ENCODE measurements at places on chromosomes 4 and X.

DNA sequence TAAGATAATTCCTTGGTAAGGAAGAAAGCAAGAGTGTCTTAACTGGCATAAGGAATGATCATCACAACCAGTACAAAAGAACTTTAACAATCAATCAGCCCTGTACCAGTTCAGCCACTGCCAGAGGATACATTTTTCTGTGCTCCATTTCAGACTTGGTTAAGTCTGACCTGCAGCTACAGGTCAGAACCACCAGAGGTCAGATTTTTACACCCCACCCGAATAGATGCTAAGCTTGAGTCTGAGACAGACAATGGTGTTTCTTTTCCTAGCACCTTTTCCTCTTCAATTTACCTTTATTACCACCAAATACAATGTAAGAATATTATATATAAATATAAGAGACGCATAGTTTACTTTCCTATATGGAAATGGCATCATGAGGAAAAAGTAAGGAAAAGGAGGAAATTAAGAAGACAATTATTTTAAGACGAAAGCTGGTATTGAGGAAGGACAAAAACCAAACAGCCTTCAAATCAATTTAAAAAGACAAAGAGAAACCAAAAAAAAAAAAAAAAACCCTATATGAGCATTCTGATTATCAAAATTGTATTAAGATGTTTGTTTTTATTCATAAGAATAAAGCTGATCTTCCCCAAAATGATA, 215.3 kb upstream of the TTC29 start:
- DNase-seq: no peak

DNA sequence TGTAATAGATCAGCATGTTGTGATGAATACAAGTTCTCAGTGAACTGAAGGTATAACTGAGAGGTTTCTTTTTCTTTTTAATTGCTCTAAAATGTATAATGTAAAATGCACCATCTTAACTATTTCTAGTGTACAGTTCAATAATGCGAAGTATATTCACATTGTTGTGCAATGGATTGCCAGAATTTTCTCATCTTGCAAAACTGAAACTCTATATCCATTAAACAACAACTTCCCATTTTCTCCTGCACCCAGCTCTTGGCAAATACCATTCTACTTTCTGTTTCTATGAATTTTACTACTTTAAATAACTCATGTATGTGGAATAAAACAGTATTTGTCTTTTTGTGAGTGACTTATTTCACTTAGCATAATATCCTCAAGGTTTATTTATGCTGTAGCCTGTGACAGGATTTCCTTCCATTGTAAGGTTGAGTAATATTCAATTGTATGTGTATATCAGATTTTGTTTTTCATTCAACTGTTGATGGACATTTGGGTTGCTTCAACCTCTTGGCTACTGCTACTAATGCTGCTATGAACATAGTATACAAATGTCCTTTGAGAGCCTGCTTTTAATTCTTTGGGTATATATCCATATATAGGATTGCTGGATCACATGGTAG, 53.5 kb upstream of the NPFFR2 start:
- DNase-seq: no peak

DNA sequence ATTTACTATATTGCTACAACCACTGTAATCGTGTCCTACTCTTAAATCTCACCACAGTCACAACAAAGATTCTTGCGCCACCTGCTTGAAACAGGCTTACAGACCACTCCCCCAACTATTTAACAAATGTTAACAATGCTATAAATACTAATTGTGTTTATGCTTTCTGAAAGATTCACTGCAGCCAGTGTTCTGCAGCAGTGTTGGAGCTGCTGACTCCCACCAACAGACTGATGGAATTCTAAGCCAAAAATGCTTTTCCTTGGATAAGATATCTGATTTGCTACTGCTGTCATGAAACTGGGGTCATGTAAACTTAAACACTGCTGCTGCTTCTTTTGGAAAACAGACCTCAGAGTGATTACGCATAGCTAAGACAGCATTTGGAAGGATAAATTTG, 244.2 kb upstream of the MAB21L2 start:
- no peak for DNase-seq

DNA sequence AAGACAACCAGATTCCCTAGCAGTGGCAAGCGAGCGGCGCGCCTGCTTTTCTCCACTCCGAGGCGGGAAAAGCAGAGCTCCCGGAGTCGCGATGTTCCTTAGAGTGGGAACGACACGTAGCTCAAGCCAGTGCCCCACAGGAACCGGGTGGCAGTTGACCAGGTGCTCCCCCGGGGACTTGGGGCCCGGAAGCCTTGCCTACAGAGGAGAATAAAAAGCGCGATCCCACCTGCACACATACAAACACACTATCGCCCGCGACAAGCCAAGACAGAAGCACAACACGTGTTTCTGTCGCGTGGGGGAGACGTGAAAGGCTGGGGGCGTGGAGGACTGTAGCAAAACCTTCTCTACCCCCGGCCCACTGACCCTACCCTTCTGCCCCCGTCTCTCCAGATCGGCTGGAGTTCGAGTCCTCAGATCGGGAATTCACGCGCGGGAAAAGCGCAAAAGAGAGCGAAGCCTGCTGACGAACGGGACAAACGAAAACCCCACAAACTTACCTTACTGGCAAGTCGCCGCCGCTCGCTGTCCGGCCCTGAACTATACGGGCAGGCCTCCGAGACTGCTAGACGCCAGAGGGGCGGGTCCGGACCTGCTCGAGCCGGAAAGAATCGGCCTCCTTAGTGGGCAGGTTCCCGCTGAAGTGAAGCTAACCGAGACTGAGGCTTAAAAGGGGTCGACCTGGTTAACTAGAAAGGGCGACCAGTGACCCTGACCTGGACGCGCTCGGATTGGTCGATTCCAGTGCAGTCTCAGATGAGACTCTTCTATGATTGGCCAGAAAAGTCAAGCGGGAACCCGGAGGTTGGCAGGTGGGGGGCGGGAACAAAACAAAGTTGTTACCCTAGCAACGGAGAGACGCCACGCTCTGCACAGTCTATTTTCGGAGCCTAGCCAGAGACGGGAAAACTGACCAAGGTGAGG, at the start of the genes DNAAF6 and NUP62CL:
Gene DNAAF6 (plus strand): TSS at position 842 of the 927 bp plus-strand sequence. CDS start 6,265 bp downstream, outside the sequence.
Gene NUP62CL (minus strand): TSS at position 664 of the 927 bp plus-strand sequence. CDS start 31,287 bp downstream, outside the sequence.
- peak; percentile 39 for DNase-seq

All from C1 segment of cervical spinal cord (tissue), 14 donors.